NCI-H187 treated with DMSO at 0.1 percent for 48 hours (cell line): ENCODE measurements at places on chromosomes 5 and 9.

GRCh38 chr9:109403766-109404320 is 83.0 kb upstream of the EPB41L4B start:
- DNase-seq, result no peak

- DNase-seq, result no peak
These were observed 18.1 kb upstream of the ZFR start for GRCh38 chr5:32462618-32463017.

- DNase-seq, result no peak
These were observed 541.1 kb downstream of the DNAH5 start for GRCh38 chr5:13403351-13403750.

- no peak for DNase-seq
These were observed 108.4 kb upstream of the PRSS3 start for GRCh38 chr9:33686942-33687341.

DNA sequence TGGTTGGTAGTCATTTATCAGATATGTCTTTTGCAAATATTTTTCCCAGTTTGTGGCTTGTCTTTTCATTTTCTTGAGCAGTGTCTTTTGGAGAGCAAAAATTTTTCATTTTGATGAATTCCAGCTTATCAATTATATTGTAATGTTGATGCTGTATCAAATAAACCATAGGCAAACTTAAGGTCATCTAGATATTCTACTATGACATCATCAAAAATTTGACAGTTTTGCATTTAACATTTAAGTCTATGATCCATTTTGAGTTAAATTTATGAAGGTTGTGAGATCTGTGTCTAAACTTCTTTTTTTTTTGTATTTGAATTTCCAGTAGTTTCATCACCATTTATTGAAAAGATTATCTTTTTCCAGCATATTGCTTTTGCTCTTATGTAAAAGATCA is 505.5 kb upstream of the COX7C start:
- DNase-seq, result no peak

DNA sequence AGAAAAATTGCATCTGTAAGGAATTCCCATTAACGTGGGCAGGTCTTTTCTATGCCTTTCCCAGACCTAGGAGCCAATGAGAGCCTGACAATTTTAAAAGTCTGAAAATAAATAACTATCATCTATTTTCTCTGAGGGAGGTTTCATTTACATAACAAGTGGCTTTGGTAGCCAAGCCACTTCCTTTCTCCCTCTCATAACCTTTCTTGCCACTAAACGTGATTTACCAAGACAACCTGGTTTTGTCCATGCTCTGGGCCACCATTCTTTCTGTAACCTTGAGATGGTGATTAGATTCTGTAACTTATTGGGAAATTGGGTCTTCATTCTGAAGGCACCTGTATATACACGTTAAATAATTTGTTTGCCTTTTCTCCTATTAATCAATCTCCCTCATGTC is 1046.9 kb downstream of the CDH12 start:
- DNase-seq, result no peak

GRCh38 chr9:131668057-131668438 is 71.8 kb downstream of the RAPGEF1 start:
- no peak for DNase-seq

GRCh38 chr5:73617510-73618279 is 8.3 kb upstream of the ARHGEF28 start:
- DNase-seq, result no peak

DNA sequence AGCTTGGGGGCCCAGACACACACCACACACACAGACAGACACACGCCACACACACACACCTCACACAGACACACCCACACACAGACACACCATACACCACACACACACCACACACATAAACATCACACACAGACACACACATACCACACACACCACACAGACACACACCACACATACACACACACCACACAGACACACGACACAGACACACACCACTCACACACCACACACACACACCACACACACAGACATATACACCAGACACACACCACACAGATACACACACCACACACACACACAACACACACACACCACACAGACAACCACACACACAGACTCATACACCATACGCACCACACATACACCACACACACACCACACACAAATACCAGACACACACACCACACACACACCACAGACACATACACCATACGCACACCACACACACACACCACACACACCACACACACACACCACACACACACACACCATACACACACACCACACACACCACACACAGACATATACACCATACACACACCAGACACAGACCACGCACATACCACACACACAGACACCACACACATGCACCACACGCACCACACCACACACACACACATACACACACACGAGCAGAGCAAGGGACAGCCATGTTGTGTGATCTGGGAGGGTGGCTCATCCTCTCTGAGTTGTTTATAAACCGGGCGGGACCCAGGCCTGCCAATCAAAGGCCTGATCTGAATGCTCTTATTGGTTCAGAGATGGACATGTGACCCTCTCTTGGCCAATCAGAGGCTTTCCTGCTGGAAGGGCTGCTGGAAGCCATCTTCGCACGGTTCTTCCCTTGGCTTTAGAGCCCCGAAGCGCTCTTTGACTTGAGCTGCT is 148.3 kb downstream of the GAPVD1 start:
- no peak for DNase-seq

- no peak for DNase-seq
These were observed 249.8 kb upstream of the ARRDC3 start for GRCh38 chr5:91632871-91633270.

- no peak for DNase-seq
These were observed 571 bp downstream of the CNTFR start for GRCh38 chr9:34588671-34589635.

- no peak for DNase-seq
These were observed 147.9 kb upstream of the VCAN start for GRCh38 chr5:83323557-83324180.

GRCh38 chr5:17443333-17444130 is 54.5 kb upstream of the TAF11L2 start:
- no peak for DNase-seq
